ENCODE measurements at places on chromosomes 7 and 10.
A peak's percentile ranks its signal among the peaks of the same experiment; 100 is the strongest.

DNA sequence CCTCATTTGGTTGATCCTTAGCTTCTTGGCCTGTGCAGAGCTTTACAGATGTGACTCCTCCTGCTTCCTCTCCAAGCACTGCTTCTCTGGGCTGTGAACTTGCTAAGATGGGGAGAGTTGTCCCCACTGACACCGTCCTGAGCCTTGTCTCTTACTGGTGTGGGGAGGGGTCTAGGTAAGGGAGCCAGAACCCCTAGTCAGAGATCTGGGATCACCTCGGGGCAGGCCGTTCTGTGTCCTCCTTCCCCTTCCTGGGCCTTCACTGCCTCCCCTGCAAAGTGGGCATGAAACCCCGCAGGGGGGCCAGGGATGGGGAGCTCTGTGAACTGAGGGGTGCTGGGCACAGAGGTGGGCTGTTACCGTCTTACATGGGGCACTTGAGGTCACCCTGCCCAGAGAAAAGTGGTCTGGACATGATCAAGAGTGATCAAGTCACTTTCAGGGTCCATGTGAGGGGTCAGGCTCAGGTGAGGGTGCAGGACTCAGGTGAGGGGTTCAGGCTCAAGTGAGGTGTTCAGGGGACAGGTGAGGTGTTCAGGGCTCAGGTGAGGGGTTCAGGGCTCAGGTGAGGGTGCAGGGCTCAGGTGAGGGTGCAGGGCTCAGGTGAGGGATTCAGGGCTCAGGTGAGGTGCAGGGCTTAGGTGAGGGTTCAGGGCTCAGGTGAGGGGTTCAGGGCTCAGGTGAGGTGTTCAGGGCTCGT lies 86.2 kb downstream of the ADCY1 start:
- DNase-seq: no peak

- DNase-seq: no peak
Measured at GRCh38 chr10:122554131-122555036, 6.2 kb upstream of the DMBT1 start.

DNA sequence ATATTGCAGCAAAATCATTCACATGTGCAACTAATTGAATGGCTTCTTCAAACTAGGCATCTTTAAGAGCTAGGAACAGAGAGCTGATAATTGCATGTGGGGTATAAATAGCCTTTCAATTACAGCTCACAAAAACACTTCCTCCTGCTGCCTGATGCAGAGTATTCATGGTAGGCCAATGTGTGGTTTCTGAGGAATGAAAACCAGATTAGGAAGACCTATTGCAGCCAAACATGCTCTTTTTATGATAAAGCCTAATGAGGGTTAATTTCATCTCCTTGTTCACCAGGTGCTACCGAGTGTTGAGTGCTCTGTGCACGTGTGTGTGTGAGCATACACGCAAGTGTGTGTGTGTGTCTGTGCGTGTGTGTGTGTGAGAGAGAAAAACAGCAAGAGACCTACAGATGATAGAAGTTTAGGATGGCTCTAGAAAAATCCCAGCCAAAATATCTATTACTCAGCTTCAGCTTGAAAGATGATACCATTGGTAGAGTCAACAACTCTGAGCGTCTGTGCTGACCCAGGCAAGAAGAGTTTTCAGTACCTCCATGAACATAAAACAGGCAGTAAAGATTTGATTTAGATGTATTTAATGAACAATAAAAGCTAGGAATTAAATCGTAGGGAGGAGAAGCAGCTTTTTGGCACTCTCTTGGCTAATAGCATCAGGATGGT lies 448.5 kb upstream of the ANKRD30A start:
- DNase-seq: no peak

DNA sequence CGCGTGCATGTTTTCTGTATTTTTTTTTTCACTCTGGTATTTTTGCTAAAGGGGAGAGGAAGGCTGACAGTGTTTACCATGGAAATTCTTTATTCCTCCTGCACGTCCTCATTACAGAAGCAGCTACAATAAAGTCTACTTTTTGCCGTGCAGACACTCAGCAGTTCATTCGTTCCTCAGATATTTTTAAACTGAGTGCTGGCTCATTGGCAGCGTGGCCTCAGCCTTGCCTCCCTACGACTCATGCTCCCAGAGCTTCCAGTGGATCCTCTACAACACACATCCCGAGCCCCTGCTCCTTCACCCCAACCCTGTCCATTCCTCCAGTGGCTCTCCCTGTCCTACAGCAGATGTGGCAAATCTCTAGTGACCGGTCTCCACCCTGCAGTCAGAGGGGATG lies 239.2 kb upstream of the ZMIZ1 start:
- DNase-seq: no peak

DNA sequence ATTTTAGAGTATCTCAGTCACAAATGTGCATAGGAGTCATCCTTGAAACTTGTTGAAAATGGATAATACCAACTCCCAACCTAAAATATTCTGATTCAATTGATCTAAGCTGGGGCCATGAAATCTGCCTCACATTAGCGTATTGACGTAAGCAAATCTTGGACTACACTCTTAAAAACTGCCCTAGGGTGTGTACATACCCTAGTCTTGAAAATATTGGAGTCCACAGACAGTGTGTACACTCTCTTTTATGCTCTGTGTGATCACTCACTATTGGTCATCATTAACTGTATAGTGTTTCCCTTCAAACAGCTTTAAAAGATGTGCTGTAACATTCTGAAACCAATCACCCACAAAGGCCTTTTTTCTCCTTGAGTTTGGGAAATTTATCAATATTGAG lies 102.9 kb upstream of the FERD3L start:
- no peak for DNase-seq

GRCh38 chr7:18570890-18571478 lies 75.4 kb downstream of the HDAC9 start:
- DNase-seq: peak; percentile 89

DNA sequence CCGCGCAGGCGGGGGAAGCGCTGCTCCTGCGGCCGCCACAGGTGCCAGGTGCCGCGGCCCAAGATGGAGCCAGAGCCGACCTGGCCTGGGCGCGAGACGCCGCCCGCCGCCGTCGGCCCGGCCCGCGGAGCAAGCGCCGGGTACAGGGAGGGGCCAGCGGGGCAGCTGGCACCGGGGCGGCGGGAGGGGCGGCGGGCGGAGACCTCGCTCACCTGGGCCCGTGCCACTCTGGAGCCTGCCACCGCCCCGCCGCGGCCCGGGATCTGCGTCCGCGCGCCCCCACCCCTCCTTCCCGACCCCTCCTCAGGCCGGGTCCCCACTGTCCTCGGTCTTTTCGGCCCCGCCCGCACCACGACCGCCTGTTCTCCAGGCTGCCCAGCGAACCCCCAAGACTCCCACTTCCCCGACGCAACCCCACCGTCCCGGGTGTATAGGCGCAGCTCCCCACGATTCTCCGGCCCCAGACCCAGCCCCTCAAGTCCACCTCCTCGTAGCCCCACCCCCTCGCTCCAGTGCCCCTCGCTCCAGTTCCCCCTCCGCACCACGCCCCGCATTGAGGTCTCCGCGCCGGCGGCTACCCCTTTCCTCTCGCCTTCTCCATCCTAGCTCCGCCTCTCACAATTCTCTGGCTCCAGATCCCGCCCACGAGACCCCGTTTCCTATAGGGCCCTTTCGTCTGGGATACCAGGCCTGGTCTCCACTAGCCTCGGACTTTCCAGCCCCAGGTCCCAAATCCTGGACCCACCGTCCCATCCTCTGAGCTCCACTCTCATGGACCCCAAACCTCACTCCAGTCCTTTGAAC lies at the start of gene GPRIN2:
Gene GPRIN2, minus strand, starts transcription at position 144 of the 804 bp plus-strand sequence. CDS start 5,922 bp downstream, outside the sequence.
- DNase-seq: no peak

DNA sequence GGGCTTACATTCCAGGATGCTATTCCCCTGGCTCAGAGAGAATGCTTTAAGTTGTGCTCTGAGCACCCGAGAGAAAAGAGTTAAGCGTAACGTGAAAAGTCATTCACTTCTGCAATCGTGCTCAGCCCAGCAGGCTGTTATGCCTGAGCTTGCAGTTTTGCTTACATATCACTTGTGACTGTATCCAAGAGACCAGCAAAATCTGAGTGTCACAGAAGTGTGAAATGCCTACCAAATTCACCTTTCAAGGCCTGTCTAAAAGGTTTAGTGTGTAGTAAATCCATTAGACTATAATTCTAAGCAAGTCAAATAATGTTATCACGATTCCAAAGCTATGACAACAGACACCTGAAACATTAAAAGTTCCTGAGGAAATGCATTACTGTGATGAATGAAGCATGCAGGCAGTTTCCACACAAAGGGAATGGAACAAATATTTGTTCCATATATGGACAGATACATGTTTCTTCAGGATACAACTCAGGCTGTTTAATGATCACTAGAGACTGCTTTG lies 20.1 kb downstream of the ITGB1 start:
- no peak for DNase-seq

GRCh38 chr10:124917428-124918190 lies 24.3 kb upstream of the ZRANB1 start:
- DNase-seq: no peak

DNA sequence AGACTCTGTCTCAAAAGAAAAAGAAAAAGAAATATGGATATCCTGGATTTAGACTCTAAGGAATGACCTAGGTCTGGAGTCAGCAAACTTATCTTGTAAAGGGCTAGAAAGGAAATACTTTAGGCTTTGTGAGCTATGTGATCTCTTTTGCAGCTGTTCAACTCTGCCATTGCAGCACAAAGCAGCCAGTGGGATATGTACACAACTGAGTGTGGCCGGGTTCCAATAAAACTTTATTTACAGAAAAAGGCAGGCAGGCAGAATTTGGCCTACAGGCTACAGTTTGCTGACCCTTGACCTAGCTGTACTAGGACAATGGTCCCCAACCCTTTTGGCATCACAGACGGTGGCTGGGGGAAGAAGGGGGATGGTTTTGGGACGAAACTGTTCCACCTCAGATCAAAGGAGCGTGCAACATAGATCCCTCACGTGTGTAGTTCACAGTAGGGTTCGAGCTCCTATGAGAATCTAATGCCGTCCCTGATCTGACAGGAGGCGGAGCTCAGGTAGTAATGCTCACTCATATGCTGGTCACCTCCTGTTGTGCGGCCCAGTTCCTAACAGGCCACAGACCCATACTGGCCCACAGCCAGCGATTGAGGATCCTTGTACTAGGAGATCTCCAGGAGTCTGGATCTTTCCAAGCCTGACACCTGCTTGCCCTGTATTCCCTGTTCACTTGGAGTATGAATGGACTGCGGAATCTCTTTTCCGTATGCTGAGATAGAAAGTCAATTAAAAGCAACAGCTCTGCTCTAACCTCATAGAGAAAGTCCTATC lies 63.0 kb downstream of the CUL1 start:
- DNase-seq: no peak

GRCh38 chr7:111833466-111833865 lies 271.2 kb upstream of the IMMP2L start:
- DNase-seq: no peak

GRCh38 chr10:123462756-123463155 lies 203.4 kb upstream of the GPR26 start:
- no peak for DNase-seq

DNA sequence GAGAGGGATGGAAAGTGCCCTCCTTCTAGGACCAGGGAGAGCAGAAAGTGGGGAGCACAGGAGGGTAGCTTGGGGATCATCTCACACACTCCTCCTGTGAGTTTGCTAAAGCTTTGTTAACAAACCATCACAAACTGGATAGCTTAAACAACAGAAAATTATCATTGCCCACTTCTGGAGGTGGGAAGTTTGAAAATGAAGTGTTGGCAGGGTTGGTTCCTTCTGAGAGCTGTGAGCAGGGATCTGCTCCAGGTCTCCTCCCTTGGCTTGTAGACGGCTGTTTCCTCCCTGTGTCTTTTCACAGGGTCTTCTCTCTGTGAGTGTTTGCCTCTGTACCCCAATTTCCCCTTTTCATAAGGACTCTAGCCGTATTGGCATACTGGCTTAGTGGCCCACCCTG lies 32.0 kb upstream of the CXCL12 start:
- no peak for DNase-seq

- DNase-seq: no peak
Measured at GRCh38 chr7:4174884-4175283, 507.2 kb upstream of the FOXK1 start.

GRCh38 chr10:100996678-100997359 lies 2.8 kb upstream of the LZTS2 start:
- DNase-seq: no peak

DNA sequence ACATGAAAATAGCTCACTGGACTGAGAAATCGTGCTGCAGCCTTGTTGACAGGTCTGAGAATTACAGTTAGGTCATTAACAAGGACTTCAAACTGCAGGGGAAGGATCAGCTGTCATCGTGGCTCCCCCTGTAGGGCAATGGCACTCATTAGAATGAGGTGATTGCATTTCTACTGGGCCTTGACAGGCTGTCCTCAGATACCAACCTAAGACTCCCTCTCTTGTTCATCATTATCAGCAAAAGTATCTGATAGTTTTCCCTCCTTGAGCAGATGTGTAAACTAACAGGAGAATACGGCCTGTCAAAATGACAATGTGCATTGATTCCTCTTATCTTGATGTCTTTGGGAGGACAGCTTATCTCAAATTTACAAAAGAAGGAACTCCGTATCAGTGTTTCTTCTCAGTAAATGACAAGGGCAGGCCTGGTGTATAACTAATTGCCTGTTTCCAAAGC lies 648.5 kb upstream of the LRRN3 start:
- peak; percentile 15 for DNase-seq
